ENCODE measurements at places on chromosomes 4 and X.

DNA sequence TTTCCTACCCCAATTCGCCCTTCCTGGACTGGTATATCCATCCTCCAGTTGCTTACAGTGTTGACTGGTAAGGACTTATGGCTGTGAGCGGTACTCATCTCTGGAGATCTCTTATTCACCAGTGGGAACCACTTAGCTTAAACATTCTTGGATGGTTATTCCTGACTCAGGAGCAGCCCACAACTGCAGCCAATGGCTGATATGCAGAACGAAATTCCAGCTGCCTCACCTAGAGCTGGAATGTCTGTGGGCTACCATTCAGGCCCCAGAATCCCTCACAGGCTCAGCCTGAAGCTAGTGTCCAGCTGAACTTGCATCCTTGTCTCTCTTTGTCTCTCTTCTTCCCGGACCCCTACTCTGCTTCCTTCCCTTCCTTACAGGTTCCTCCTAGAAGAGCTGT, 138.9 kb upstream of the SMIM31 start:
- DNase-seq = no peak

- DNase-seq = peak; percentile 57
These were observed 84.2 kb downstream of the CNOT6L start for GRCh38 chr4:77734928-77735327.

- DNase-seq = no peak
These were observed 303.5 kb downstream of the ANKRD50 start for GRCh38 chr4:124409044-124409443.

DNA sequence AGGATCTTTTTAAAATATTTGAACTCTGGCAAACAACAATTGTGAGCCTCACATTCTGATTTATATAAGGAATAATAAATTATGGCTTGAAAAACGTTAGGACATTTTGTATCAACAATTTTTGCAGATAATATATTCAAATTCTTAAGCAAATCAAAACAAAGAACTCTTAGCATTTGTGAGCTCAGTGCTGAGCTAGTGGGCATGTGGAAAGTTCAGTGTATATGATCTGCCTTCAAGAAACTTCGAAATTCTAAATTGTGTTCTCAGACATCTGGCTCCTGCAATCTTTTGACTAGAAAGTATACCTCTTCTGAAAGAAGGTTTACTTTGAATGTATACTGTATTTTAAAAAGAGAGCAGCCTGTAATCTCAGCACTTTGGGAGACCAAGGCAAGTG, 122.3 kb upstream of the NEIL3 start:
- no peak for DNase-seq

- no peak for DNase-seq
These were observed 39.0 kb upstream of the GPM6B start for GRCh38 chrX:13855689-13856450.

GRCh38 chr4:91826186-91826585, 477.6 kb upstream of the GRID2 start:
- DNase-seq = no peak

DNA sequence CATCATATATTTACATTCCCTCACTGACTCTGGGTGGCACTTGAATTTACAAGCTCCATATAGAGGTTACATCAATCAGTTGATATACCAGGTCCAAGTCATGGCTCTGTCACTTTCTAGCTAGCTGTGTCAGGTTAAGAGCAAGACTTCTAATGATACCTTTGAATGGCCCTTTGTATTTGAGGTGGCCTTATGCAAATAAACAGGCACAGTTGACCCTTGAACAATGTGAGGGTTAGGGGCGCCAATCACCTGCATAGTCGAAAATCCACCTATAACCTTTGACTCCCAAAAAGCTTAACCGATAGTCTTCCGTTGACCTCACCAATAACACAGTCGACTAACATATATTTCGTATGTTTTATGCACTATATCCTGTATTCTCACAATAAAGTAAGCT, 1.3 kb upstream of the PTTG2 start:
- no peak for DNase-seq

GRCh38 chr4:142354041-142354440, 492.1 kb downstream of the INPP4B start:
- no peak for DNase-seq

DNA sequence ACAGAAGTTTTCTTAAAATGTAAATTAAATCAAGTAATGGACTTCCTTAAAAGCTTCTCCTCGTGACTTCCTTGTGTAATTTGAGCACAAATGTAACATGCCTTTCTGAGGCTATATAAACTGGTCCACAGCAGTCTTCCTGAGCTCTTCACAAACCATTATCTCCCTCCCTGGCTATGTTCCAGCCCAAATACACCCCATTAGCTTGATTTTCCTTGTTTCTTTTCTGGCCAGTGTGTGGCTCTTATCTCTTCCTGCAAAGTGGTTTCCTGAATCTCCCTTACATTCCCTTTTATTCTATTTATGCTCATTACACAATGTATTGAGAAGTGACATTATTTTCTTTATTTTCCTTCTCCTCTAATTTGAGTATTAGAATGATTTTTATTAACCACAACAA, 1085.3 kb upstream of the PCDH10 start:
- DNase-seq = no peak
